ENCODE measurements at places on chromosomes 1 and 21.

GRCh38 chr1:58585166-58585565 is 8.1 kb upstream of the TACSTD2 start:
- no peak for DNase-seq

- no peak for DNase-seq
Observed at GRCh38 chr1:154529308-154529707, 27.1 kb upstream of the SHE start.

DNA sequence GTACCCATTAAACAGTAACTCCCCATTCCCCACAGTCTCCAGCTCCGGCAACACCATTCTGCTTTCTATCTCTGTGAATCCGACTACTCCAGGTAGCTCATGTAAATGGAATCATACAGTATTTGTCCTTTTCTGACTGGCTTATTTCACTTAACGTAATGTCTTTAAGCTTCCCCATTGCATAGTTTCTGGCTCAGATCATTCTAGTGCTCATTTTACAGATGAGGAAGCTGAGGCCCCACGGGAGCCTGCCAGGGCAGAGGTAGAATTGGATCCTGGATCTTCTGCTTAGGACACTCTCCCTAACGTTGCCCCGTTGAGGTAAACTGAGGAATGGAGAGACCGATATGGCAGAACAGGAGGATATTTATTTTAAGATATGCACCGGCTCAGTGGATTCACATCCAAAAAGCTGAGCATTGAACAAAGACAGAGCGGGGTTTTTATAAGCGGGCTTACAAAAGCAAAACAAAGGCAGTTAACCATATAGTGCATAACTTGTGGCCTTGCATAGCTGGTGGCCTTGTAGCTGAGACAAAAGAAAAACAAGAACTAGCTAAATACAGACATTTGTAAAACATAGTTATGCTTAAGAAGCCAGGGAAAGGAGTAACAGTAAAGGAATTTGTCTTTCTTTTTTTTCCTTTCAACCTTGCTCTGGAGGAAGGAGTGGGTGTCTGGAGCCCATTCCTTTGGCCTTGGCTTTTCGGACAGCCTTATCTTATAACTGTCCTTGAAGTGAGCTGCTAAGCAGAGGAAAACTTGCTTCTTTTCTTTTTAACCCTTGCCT is 15.3 kb upstream of the KLHDC8A start:
- DNase-seq = no peak

- DNase-seq = no peak
Observed at GRCh38 chr1:173903827-173904531, 13.1 kb downstream of the SERPINC1 start.

DNA sequence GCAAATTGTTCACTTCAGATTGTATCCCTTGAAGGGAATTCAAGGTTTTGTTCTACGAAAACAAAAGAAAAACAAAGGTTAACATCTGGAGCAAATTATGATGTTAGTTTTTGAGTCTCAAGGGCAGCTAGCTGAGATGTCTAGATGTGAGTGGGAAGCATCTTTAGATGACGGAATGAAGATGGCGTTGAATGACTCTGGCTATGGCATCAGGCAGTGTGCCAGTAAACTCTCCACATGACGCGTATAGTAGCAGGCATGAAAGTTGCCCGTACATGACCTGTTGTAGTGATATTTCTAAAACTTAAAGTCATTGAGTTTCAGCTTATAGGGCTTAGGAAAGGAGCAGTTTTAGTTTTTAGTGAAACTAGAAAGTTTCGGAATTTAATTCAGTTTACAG is 12.3 kb upstream of the SDC3 start:
- no peak for DNase-seq
